ENCODE measurements at places on chromosomes 3 and 15.

DNA sequence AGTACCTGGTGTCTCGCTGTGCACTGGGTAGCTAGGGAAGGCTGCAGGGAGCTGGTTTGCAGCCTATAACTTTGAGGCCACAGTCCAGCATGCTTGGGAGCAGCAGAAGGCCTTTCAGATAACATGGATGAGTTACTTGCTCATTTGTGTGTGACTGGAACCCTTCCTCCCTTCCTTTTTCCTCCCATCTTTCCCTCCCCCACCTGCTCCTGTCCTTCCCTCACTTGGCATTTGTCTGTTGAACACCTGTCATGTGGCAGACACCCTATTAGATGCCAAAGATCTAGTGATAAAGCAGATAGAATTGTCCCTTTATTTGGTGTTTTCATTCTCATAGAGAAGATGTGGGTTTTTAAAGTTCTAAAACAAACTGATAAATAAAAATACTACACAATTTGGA lies 71.6 kb downstream of the LRTM1 start:
- DNase-seq = no peak

- DNase-seq = no peak
Observed at GRCh38 chr3:162765524-162765923, 1268.9 kb downstream of the OTOL1 start.

DNA sequence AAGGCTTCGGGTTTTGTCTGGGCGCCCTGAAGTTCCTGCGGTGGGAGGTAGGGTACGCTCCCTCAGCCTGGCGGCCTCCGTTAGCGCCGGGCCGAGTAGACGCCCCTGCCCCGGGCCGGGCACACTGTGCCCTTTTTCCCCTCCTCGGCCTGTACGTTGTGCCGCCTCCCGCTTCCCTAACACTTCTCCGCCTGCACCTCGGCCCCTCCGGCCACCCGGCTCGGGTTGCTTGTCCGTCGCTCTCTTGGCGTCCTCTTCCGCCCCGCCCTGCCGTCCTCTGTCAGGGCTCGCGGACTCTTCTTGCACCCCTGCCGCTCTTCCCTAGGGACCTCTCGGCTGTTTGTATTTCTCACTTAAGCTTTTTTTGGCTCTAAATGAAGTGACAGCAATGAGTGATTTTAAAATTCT lies 384 bp downstream of the KNL1 start:
- peak; percentile 54 for DNase-seq

- peak; percentile 70 for DNase-seq
Observed at GRCh38 chr3:29764603-29765254, 483.9 kb downstream of the RBMS3 start.

GRCh38 chr15:32928876-32929275 lies 211.1 kb downstream of the GREM1 start:
- DNase-seq = no peak

GRCh38 chr3:88013592-88013991 lies 45.2 kb downstream of the CGGBP1 start:
- no peak for DNase-seq

DNA sequence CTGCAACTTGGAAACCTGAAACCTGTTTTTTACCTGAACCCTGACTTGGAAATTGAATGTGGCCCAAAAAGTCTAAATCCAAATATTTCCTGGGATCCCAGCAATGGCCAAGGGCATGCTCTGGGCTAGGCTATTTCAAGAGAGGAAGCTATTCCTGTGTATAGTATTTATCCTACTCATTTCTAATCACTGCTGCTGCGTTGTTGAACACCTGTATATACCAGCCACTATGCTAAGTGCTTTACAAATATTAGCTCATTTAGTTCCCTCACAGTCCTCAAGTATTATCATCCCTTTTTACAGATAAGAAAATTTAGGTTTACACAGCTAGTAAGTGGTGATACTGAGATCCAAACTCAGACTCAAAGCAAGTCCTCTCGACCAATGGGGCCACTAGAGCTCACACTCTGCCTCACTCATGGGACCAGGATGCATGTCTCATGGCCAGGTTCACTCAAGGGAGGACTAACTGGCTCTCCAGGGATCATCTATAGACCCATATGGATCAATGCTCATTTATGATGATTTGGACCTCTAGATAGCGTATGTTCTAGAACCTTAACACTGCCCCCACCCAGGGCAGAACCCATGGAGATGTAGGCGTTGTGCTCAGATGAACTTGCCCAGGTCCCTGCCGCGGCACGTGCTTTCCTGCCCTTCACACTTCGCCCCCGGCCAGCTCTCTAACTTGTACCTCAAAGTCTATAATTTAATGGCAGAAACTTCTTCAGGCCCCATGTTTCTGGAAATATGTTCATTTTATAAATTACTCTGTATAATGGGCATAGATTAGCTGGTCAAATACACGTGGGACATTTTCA lies 2.6 kb upstream of the CCR4 start:
- DNase-seq = no peak

DNA sequence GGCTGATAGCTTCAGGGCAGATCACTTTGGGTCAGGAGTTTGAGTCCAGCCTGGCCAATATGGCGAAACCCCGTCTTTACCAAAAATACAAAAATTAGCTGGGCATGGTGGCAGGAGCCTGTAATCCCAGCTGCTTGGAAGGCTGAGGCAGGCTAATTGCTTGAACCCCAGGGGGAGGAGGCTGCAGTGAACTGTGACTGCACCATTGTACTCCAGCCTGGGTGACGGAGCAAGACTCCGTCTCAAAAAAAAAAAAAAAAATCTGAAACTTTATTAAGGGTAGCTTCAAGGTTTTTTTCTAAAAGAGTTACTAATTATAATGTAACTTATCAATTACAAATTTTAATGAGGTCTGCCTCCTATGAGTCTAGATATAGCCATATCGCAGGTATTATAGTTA lies 5.1 kb downstream of the NECTIN3 start:
- DNase-seq = no peak
